ENCODE measurements at places on chromosomes 5 and 9.
A peak's percentile ranks its signal among the peaks of the same experiment; 100 is the strongest.

GRCh38 chr5:147044572-147045273, 166.2 kb upstream of the PPP2R2B start:
- DNase-seq, result no peak

GRCh38 chr9:90724112-90724511, 77.5 kb upstream of the SYK start:
- DNase-seq, result no peak

- DNase-seq, result no peak
Observed at GRCh38 chr5:95884017-95884325, 61.4 kb upstream of the GLRX start.

- DNase-seq, result no peak
Observed at GRCh38 chr5:173010547-173011464, 27.2 kb downstream of the ATP6V0E1 start.

DNA sequence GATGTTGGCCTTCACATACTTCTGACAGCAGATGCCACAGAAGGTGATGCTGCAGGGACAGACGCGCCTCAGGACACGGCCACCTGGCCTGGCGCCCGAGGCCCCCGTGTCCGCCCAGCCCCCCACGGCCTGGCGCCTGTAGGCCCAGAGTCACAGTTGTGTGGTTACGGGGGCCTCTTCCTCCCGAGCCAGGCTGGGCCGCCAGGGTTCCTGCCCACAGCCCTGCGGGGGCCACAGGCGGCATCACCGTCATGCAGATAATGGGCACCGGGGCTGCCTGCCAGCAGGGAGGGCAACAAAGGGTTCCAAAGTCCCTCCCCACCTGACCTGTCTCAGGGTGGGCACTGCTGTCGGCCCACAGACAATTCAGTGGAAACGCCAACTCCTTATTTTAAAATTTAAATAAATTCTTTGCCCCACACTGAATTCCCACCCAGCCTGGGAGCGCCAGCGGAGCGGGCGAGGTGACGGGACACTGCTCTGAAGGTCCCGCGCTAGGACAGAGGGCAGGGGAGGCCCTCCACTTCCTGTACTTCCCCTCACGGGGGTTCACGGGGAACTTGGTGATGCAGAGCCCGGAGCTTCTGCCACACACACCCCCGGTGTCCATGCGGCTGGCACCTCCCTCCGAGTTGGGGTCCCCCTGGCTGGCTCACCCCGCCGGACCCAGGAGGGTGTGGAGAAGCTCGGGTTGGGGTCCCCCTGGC, 40.6 kb downstream of the EXOC3 start:
- peak; percentile 51 for DNase-seq
